ENCODE measurements at places on chromosomes 5 and 9.

DNA sequence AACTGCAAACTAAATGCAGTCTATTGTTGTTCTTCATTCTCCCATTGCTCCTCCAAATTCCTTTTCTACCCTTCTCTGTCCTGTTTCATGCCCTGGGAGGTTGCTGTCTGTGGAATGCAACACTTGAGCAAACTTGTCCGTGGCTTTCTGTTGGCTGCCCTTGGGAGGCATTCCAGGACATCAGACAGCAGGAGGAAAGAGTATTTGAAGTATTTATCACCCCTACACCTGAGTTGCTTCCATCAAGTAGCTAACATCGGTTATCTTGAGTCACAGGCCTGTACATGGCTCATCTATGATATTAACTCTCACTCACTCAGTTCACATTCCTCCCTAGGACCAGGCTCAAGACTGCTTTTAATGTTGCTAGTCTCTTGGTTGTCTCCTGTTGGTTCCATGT lies 803.4 kb upstream of the CDH6 start:
- DNase-seq, result no peak

DNA sequence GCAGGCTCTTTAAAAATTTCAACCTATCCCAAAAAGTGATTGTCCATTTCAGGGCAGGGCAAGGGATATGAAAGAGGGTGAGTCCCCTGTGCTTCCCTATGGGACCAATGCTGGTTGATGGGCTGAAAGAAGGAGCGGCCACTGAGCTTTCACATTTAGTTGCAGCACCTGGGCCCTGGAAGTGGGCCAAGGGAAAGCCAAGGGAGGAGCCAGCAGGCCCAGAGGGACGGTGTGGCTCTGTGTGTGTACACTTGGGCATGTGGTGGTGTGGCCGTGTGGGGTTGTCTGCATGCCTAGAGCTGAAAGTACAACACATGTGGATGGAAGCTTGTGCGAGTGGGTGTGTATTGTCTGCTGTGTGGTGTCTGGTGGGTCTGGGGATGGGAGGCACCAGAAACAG lies 14.0 kb upstream of the PSMD5 start:
- no peak for DNase-seq

DNA sequence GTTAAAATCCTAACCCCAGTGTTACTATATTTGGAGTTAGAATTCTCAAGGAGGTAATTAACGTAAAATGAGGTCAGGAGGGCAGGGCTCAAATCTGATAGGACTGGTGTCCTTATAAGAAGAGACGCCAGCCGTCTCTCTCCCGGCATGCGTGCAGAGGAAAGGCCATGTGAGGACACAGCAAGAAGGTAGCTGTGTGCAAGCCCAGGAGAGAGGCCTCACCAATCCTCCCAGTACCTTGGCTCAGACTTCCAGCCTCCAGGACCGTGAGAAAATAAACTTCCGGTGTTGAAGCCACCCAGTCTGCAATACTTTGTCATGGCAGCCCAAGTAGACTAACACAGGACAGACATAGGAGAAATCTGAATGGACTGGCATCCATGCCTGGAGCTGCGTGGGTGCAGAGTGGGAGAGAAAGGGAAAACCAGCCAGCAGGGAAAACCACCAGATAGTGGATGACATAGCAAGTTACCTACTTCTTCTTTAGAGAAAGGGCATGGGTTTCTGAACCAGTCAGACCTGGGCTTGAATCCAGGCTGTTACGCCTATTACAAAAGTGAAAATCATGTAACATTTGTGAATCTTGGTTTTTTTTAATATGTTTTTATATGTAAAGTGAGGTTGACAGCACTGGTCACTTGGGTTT lies 89.2 kb downstream of the FSTL4 start:
- DNase-seq, result no peak

GRCh38 chr5:146027751-146028150 lies 77.6 kb downstream of the PLAC8L1 start:
- DNase-seq, result no peak

- no peak for DNase-seq
These were observed 931 bp downstream of the FAM219A start for GRCh38 chr9:34457266-34458012.

DNA sequence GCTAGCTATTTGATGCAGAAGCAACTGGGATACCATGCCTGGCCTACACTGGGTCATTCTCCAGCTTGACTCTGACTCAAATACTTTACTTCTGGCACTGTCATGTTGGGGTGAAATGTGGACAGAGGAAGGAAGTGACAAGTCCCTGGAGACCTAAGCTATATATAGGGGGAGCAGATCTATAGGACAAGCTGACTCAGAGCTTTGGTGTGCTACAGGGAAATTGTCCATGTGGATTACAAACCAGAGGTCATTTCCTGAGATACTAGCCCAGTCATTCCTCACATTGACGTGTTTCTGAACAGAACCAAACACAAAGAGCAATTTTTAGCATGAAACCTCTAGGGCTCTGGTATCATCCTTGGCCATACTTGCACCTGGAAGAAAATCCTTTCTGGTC lies 531.6 kb upstream of the CLINT1 start:
- no peak for DNase-seq

- DNase-seq, result no peak
These were observed 8.8 kb downstream of the CSNK1G3 start for GRCh38 chr5:123520677-123521247.

GRCh38 chr5:124908581-124909451 lies 162.4 kb upstream of the ZNF608 start:
- no peak for DNase-seq

DNA sequence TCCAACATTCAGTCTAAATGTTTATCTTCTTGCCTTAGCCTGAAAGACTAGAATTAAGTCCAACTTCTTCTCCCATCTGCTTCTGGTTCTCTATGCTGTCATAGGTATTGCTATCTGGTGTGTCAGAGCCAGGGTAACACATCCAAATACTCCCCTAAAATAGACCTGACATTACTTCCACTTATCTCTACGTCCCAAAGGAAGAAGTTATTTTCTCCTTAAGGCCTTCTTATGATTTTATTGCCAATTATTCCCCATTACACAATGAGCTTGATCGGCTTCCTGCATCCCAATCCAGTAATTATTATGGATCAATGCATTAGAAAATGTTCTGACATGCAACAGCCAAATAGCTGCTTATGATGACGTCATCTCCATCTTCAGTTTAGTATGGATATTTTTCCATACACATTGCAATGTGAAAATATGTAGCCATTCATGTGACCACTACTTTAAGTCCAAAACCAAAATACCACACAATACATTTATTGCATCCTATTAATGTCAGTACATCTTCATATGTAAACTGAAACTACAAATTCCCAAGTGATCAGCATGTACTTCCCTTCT lies 555.5 kb downstream of the MAT2B start:
- DNase-seq, result no peak

GRCh38 chr5:149665416-149666175 lies 64.5 kb upstream of the PPARGC1B start:
- DNase-seq, result no peak

GRCh38 chr5:10586555-10586954 lies 22.7 kb downstream of the ANKRD33B start:
- no peak for DNase-seq

GRCh38 chr9:120928015-120928482 lies 1.5 kb upstream of the TRAF1 start:
- no peak for DNase-seq

GRCh38 chr9:95508968-95509850 lies 7.6 kb downstream of the PTCH1 start:
- no peak for DNase-seq

- no peak for DNase-seq
These were observed 17.5 kb downstream of the GOLPH3 start for GRCh38 chr5:32156635-32157034.

Measured in stimulated activated CD8-positive, alpha-beta memory T cell treated with anti-CD3 and anti-CD28 coated beads, Interleukin-4, amount 100 ng/mL, for 4 hours (primary cell).